Stimulated activated CD8-positive, alpha-beta memory T cell treated with anti-CD3 and anti-CD28 coated beads, Interleukin-4, amount 100 ng/mL, for 1 hour (primary cell): ENCODE measurements at places on chromosomes 7 and 10.

- no peak for DNase-seq
These were observed 98.5 kb downstream of the WDR11 start for GRCh38 chr10:120949609-120950031.

GRCh38 chr10:119393421-119393820 is 149.1 kb downstream of the RGS10 start:
- no peak for DNase-seq

- DNase-seq = no peak
These were observed 86.0 kb downstream of the SLC37A3 start for GRCh38 chr7:140312141-140312846.

- DNase-seq = no peak
These were observed 98.8 kb upstream of the COL1A2 start for GRCh38 chr7:94295850-94296249.

DNA sequence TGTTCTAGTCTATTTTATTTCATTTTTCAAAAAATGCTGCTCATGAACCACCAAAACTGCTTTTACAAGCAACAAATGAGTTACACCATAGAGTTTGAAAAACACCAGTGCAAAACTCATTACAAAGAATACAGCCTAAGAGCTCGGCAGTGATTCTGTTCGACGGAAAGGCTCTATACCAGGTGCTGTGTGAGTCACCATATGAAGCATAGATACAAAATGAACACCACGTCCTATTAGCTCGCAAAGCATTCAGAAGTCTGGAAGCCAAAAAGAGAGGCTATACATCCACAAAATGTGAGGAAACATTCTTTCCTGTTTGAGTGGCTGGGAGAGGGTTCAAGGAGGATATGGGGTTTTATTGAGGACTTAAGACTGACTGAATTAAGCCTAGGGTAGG is 136.1 kb downstream of the ATE1 start:
- DNase-seq = no peak

GRCh38 chr10:126392469-126392868 is 4.2 kb upstream of the ADAM12 start:
- DNase-seq = no peak

GRCh38 chr10:32360241-32360640 is 13.3 kb upstream of the EPC1 start:
- no peak for DNase-seq

DNA sequence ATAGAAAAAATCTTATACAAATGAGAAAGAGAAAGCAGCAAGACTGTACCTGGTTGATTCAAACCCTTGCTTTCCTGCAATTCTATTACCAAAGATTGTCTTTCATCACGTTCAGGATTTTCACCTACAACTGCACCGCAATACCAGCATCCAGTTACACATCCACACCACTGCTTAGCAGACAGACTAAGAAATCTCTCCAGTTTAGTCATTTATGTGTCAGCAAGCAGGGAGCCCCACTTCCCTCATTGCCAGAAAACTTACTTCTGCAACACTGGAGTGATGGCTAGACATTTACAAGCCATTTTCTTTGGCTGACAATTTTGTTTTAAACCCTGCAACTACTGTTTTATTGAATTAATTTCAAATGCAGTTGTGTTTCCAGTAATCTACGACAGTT is 359.6 kb upstream of the MEOX2 start:
- DNase-seq = no peak

DNA sequence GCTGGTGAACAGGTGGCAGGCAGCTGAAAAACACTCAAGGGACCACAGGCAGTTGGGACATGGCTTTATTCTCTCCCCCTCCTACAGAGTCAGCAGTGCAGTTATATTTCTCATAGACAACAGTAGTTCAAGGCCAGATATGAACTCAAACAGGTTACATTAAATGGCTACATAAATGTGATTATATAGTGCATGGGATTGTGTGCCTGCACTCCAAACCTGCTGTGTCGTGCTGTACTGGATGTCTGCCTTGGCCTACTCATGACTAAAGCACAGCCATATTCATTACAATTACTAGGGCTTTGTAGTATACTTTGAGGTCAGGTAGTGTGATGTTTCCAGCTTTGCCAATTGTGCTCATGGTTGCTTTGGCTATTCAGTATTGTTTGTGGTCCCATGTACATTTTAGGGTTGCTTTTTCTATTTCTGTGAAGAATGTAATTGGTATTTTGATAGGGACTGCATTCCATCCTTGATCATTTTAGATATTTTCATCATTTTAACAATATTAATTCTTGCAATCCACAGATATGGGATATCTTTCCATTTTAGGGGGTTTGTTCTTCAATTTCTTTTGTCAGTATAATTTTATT is 393.6 kb downstream of the CNTNAP2 start:
- no peak for DNase-seq

- no peak for DNase-seq
These were observed 12.4 kb upstream of the HPS1 start for GRCh38 chr10:98458809-98459784.

GRCh38 chr7:83117466-83117865 is 45.2 kb downstream of the PCLO start:
- no peak for DNase-seq

GRCh38 chr10:96309628-96310320 is 5.5 kb downstream of the DNTT start:
- no peak for DNase-seq

GRCh38 chr7:116495736-116496135 is 3.8 kb upstream of the CAV2 start:
- DNase-seq = no peak

DNA sequence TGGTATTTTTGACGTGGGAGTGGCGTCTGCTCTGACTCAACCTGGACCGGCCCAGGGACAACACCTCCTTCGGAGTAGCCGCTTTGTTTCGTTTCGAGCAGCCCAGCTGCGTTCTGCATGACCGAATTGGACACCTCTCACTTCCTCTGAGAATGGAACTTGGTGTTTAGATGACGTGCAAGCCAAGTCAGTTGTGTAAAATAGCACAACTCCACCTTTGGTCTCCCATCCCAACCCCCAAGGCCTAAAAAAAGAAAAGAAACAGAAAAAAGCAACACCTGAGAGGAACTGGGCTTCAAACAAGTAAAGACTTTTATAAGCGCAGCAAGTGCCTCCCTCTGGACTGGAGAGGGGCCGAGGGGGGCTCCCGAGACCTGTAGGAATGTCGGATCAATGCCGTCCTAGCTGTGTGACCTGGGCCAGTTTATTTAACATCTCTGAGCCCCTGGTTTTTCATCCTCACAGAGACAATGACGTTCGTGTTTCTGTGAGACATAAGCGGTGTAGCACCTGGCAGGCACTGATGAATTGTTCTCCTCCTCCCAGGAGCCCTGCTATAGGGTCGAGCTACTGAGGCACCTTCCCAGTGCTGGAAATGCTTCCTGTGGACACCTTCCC is 52.0 kb upstream of the SMNDC1 start:
- DNase-seq = no peak

- DNase-seq = no peak
These were observed 115.1 kb upstream of the ANTXRL start for GRCh38 chr10:46171661-46172060.

- no peak for DNase-seq
These were observed 43.8 kb downstream of the ENO4 start for GRCh38 chr10:116892907-116893685.

DNA sequence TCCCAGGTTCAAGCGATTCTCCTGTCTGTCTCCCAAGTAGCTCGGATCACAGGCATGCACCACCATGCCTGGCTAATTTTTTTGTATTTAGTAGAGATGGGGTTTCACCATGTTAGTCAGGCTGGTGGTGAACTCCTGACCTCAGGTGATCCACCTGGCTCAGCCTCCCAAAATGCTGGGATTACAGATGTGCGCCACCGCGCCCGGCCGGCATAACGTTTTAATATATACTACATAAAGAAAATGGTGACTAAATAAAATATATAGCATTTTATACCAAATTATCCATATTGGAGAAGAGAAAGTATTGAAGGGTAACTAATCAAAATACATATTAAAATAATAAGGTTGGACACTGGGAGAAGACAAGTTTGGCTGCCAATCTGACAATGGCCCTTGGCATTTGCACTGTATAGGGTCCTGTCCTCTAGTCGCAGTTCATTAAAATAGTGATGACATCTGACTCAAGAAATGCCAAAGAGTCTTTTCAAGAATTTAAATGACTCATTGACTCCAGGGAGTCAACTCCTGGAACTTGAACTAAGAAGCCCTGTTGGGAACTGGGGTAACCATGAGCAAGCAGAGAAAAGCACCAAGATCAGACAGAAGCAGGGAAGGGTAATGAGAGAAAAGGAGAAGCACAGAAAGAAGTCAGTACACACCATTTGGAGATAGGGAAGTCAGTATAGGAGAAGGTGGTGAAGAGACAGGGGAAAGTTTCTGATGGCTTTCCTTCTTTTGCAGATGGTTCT is 91.1 kb downstream of the CH25H start:
- DNase-seq = no peak

- DNase-seq = no peak
These were observed 1197.7 kb upstream of the LRRN3 start for GRCh38 chr7:109893231-109893630.

GRCh38 chr7:102170393-102170970 is 116.2 kb upstream of the SH2B2 start:
- no peak for DNase-seq

DNA sequence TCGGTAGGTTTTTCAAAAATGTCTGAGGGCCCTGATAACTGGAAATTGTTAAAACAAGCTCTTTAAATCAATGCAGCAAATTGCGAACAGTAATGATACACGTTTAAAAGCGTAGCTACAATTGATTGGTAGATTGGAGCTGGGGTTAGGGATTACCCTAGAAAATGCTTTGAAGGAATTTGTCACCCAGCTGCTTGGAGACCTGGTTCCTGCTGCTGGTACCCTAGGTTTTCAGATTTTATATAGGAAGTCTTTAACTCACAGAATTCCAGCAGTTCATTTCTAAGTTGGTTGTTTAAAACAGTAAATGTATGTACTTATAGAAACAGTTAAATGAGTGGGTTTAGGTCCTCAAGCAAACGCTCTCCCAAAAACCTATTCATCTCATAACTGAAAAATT is 1.5 kb downstream of the HECTD2 start:
- DNase-seq = no peak

- no peak for DNase-seq
These were observed 236.4 kb downstream of the PRPF18 start for GRCh38 chr10:13823096-13823708.

- DNase-seq = no peak
These were observed 102.7 kb downstream of the MACC1 start for GRCh38 chr7:20114468-20114867.

GRCh38 chr10:125411724-125412123 is 251.4 kb upstream of the CTBP2 start:
- no peak for DNase-seq

DNA sequence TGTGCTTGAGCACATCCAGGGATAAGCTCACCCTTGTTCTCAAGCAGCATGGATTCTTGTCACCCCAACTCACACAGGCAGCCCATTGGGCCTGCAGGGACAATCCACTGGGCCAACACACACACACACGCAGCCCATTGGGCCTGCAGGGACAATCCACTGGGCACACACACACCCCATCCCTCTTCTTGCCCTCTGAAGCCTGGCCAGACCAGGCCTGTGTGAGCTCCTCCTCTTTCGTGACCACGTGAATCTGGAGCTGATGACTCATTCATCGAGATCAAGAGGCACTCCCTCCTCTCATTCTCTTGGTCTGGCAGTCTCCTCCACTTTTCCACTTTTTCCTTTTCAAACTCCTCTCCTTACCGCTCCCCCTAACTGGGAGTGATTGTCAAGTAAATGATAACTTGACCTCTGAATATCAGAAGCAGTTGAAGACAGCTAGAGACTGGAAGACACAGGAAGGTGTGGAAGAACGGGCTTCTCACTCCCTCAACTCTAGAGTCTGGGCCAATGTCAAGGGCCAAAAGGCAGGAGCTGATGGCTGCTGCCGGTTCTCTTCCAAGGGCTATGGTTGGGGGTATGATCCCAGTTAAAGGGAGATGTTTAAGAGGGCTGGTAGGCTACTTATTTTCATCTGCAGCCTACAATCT is 89.7 kb downstream of the HIPK2 start:
- DNase-seq = no peak

DNA sequence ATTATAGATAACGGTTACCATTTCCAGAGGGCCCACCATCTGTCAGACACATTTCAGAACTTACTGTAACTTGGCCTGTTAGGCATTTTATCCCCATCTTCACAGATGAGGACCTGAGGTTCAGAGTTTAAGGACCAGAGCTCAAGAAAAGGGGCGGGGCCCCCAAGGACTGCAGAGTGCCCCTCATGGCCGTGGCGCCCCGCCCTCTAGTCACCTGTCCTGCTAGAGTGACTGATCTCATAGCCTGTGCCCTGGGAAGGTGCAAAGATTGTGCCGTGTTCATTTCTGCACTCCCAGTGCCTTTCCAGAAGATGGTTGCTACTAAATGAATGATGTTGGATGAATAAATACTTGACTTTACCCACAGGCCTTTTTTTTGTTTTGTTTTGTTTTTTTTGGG is 107.0 kb downstream of the XRCC2 start:
- no peak for DNase-seq

DNA sequence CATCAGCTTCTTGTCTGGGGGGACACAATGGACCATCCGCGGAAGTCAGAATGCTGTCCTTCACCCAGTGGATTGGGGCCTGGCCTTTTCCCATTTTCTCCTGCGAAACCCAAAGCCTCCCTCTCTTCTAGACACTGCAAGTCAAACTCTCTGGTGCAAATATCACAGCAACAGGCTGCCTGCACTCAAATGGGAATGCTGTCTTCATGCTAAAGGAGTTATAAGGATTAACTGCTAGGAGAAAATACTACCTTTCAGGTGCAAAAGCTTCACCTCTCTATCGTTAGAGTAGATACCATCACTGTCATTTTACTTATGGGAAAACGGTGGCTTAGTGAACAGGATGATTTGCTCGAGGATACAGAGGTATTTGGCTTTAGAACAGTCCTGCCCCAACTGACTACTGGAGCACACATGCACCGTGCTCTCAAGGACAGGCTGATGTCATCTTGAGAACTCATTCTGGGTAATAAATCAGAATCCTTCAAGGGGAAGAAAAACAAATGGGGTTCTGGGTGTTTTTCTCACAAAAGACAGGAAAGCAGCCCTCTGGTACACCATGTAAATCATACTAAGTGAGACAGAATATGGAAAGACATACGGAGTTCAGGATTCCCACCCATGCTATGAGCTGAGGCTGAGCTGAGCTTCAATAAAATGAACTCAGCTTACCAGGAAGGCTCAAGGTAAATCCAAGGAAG is 100.9 kb downstream of the SAMD9 start:
- DNase-seq = no peak

DNA sequence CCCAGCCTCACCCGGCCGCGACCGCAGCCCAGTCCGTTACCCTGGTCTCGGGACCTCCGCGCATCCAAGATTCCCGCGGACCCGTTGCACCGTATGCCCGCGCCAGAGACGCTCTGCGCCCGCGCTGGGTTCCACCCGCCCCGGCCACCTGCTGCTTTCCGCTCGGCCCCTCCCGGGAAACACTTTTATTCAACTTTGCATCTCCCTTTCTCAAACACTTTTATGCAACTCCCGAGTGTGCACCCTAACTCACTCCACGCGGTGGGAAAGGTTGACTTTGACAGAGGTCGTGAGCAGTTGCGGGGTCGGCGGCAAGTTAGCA is at the start of gene ODAD2:
Gene ODAD2 (minus strand): TSS at position 126 of the 322 bp plus-strand sequence. CDS start 3,937 bp downstream, outside the sequence.
- no peak for DNase-seq

- DNase-seq = peak; percentile 10
These were observed 13.9 kb downstream of the DNAJC1 start for GRCh38 chr10:21989453-21990154.
